ENCODE measurements at places on chromosomes 4 and X.

DNA sequence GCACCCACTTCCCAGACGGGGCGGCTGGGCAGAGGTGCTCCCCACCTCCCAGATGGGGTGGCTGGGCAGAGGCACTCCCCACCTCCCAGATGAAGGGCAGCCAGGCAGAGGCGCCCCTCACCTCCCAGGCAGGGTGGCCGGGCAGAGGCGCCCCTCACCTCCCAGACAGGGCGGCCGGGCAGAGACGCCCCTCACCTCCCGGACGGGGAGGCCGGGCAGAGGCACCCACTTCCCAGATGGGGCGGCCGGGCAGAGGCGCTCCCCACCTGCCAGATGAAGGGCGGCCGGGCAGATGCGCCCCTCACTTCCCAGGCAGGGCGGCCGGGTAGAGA lies 61.2 kb downstream of the UPRT start:
- DNase-seq: no peak

DNA sequence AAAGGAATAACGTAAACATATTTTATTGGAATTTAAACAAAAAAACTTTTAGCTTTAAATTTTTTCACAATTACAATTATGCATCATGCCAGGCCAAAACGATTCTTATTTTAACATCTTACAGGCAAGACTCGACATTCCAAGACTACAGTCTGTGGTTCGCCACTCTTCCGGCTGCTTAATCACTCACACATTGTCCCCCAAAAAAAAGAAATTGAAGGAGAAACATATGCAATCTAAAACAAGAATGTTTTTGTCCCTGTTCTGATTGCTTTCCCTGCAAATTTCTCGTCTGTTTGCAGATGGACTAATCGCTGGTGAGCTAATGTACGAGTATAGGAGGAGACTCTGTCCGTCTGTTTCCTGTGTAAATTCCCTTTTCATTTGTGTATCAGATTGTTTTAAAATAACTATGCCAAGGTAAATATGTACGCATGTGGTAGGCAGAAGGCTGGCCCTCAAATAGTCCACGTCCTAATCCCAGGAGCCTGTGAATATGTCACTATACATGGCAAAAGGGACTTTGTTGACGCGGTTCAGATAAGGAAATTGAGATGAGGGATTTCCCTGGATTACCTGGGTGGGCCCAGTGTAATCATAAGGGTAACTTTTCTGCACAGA lies 37.7 kb upstream of the MTNR1A start:
- DNase-seq: no peak

GRCh38 chr4:956531-957230 lies 16.7 kb downstream of the DGKQ start:
- no peak for DNase-seq

GRCh38 chr4:183100827-183101226 lies 1.8 kb downstream of the WWC2 start:
- DNase-seq: no peak

DNA sequence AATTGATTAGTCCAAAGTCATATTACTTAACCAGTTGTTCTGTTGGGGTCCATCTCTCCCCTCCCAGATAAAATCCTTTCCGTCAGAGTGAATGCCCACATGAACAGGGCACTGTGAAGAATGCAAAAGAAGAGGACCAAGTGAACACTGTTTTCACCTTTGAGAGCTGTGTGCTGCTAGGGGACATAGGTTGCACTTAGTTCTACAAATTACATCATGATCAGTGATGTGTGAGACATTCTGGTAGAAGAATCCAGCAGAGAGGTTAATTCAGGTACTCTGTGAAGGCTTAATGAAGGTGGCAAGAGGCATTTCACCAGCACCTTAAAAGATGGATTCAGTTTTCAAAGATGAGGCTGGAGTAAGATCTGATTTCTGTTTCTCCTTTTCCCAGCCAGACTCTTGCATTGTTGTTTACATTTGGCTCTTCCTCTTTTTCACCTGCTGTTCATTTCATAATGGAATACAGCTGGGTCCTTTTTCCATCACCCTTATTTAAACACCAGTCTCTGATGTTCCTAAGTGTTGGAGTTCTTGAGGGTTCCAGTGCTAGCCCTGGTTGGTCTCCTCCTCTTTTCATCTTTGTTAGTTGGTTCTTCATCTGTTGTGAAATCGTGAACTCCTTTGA lies 10.9 kb downstream of the GAB1 start:
- DNase-seq: no peak

DNA sequence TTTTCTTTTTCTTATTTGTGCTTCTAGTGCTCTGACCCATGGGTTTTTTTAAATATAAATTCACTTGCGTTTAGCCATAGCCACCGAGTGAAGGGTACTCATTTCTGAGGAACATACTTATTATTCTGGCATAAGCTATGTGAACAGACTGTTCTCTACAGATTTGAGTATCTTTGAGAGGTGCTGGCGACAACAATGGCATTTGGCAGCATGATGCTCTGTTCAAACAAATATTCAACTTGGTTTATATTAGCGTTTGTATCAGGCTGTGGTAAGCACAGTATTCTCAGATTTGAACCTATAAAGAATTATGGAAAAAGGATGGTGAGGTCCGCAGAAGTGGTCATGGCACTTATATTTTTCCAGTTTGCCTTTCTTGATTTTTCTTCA lies 108.7 kb upstream of the LIMCH1 start:
- no peak for DNase-seq

DNA sequence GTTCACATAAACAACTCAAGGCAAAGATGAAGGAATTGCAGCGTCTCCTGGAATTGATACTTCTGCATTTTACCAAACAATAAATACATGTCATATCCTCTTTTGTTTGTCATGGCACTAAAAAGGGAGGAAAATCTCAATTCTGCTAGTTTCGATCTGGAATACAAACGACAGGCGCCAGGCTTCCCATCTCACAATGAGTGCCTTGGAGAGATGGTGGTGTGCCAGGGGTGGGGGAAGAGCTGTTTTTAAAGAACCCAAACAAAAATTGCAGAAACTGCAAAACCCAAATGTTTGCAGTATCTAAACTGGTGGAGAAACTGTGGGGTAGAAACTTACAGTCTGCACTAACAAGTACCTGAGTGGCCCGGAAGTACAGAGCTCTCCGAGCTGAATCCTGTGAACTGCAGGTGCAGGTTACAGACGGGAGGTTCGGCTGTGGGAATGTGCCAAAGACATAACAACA lies 53.0 kb upstream of the KLF3 start:
- DNase-seq: no peak

GRCh38 chr4:93710101-93710846 lies 118.3 kb upstream of the ATOH1 start:
- DNase-seq: no peak
